ENCODE measurements at places on chromosomes 5 and 9. TPM values are rescaled to one million over a fixed set of nuclear protein-coding genes. Genes with fewer than 3 reads are reported as not detected.

GRCh38 chr9:77556396-77556795 is 91.7 kb downstream of the GNA14 start:
- no peak overlapping the region for H3K4me3 ChIP-seq
- no peaks in the 10 kb centered on the region for H3K4me1 ChIP-seq
- no peak overlapping the region for H3K27ac ChIP-seq
- H3K36me3 ChIP-seq = no peaks in the 10 kb centered on the region
- H3K27me3 ChIP-seq = peaks cover 5% of the 10 kb centered on the region
- no peak for DNase-seq

The CTXN3 gene
- total RNA-seq = not detected

The CHSY3 gene
- 12.4 TPM for total RNA-seq

DNA sequence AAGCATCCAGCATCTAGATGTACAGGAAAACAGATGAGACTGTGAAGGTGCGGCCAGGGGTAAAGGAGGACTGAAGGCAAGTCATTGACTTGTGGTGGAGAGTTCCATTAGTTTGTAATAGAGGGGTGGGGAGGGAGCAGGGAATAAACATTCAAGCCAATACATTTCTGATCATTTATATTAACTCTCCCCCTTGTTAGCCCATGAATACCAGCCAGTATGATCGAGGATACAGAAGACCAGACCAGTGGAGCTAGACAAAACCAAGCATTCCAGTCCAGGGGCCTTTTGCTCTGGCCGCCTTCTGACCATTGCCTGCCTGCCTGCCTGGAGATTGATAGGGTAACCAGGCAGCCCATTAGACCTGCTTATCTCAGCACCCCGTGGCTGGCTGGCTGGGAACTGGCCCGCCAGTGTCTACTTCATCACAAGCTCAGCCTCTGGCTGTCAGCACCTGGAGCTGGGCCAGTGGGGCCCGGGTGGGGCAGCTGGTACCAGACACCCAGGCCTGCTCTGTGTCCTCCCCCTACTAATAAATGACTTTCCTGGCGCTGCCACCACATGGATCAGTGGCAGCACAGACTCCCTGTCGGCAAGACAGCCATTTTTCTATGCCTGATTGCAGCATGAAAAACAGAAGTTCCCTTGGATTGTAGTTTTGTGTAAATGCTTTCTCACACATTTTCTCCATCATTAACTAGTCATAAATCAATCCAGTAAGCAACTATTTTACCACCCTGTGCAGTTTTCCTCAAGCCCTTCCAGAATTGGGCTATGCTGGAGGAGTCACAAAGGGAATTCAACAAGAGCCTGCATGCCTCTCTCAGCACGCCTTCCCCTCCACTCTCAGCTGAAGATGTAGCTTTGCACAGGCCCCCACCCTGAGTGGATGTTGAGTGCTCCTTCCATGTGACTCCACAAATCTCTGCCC is 181.3 kb downstream of the SNCAIP start:
- no peaks in the 10 kb centered on the region for H3K36me3 ChIP-seq
- no peaks in the 10 kb centered on the region for H3K27me3 ChIP-seq
- H3K4me3 ChIP-seq = no peak overlapping the region
- H3K27ac ChIP-seq = no peak overlapping the region

GRCh38 chr5:118467103-118467502 is 521.2 kb downstream of the DTWD2 start:
- H3K4me3 ChIP-seq = no peak overlapping the region
- H3K4me1 ChIP-seq = no peaks in the 10 kb centered on the region
- DNase-seq = no peak
- no peaks in the 10 kb centered on the region for H3K36me3 ChIP-seq

- no peak overlapping the region for H3K4me3 ChIP-seq
- H3K36me3 ChIP-seq = peaks cover 49% of the 10 kb centered on the region
- DNase-seq = peak; percentile 30
- H3K27me3 ChIP-seq = no peaks in the 10 kb centered on the region
- H3K27ac ChIP-seq = no peak overlapping the region
Measured at GRCh38 chr5:134539732-134540131, 14.3 kb downstream of the JADE2 start.

The DAB2 gene
- total RNA-seq = 277 TPM

- H3K4me1 ChIP-seq = peaks cover 26% of the 10 kb centered on the region
- no peaks in the 10 kb centered on the region for H3K36me3 ChIP-seq
Measured at GRCh38 chr5:72065751-72066255, 41.5 kb upstream of the MAP1B start.

The GGTA1 gene
- total RNA-seq = not detected

DNA sequence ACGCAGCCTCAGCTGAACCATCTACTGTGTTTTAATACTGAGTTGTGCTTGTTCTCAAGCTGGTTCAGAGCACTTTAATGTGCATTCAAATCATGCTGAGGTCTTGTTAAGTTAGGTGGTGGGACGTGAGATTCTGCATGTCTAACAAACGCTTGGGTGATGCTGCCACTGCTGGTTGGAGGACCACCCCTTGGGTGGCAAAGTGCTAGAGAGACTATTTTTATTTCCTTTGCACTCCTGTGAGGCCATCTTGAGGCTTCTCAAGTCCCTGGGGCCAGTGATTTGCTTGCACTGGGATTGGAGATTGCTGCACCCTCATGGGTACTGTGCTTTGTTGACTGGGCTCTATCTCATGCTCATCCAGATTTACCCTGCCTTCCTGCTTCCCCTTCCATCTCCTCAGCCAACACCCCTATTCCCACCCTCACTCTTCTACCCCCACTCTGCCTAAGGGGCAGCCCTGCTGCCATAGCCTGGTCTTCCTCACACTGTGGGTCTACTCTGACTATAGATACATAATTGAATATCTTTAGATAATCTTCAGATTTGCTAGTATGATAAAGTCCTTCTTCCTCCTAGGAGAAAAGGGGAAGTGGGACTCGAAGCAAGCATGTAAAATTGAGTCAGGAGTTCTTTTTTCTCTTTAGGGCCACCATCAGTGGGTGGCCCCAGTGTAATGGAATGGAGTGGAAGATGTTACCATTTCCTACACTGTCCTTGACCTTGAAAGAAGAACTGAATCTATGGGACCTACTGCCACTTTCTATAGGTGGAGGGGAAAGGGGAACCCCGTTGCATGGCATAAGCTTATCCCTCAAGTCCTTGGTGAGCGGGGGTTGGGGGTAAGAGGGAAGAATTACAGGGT is 45.1 kb upstream of the SUB1 start:
- H3K27me3 ChIP-seq = no peaks in the 10 kb centered on the region
- no peak overlapping the region for H3K27ac ChIP-seq
- H3K4me1 ChIP-seq = peaks cover 4% of the 10 kb centered on the region
- H3K36me3 ChIP-seq = no peaks in the 10 kb centered on the region
- no peak overlapping the region for H3K4me3 ChIP-seq

DNA sequence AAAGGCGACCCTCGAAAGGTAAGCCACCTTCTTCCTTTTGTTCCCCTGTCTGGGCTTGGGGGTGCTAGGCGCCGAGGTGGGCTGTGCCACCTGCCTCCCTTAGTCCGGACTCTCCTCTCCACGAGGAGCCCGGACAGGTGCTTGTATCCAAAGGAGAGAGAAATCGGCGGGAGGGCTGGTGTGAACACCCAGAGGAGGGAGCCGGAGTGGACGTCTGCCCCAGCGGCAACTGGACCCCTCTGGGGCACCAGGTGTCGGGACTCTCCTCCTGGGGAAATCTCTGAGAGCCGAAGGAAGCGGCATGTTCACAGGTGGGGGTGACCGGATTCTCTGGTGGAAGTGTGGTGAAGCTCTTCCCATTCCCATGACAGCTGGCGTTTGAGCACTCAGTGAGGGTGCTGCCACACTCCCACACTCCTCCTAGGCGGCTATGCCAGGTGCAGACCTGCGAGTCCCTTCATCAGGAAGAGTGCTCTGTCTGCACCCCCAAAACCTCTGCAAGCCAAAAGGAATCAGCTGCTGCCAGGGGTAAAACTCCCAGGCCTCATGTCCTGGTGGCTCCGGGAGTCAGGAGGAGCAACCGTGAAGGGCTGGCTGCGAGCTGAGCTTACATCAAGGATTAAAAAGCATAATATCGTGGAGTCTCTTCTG is 921 bp downstream of the KCNIP1 start:
- no peak overlapping the region for H3K27ac ChIP-seq
- no peaks in the 10 kb centered on the region for H3K4me1 ChIP-seq
- peaks cover 60% of the 10 kb centered on the region for H3K27me3 ChIP-seq
- H3K36me3 ChIP-seq = no peaks in the 10 kb centered on the region
- H3K4me3 ChIP-seq = no peak overlapping the region

- DNase-seq = no peak
- H3K4me1 ChIP-seq = peaks cover 10% of the 10 kb centered on the region
- H3K27me3 ChIP-seq = no peaks in the 10 kb centered on the region
- H3K36me3 ChIP-seq = no peaks in the 10 kb centered on the region
- no peak overlapping the region for H3K27ac ChIP-seq
- H3K4me3 ChIP-seq = no peak overlapping the region
Measured at GRCh38 chr5:107813559-107813958, 142.8 kb upstream of the EFNA5 start.

- DNase-seq = peak; percentile 44
- H3K27ac ChIP-seq = no peak overlapping the region
- H3K27me3 ChIP-seq = no peaks in the 10 kb centered on the region
- H3K4me1 ChIP-seq = no peaks in the 10 kb centered on the region
Measured at GRCh38 chr5:179120421-179120861, 60.3 kb downstream of the ZNF354C start.

GRCh38 chr9:107229241-107229741 is 53.8 kb upstream of the RAD23B start:
- no peak overlapping the region for H3K27ac ChIP-seq
- peaks cover 24% of the 10 kb centered on the region for H3K27me3 ChIP-seq
- H3K4me1 ChIP-seq = no peaks in the 10 kb centered on the region

GRCh38 chr5:77974576-77974975 is 198.4 kb upstream of the TBCA start:
- peaks cover 12% of the 10 kb centered on the region for H3K4me1 ChIP-seq
- H3K4me3 ChIP-seq = no peak overlapping the region
- no peak for DNase-seq
- peaks cover 83% of the 10 kb centered on the region for H3K27me3 ChIP-seq
- no peak overlapping the region for H3K27ac ChIP-seq

DNA sequence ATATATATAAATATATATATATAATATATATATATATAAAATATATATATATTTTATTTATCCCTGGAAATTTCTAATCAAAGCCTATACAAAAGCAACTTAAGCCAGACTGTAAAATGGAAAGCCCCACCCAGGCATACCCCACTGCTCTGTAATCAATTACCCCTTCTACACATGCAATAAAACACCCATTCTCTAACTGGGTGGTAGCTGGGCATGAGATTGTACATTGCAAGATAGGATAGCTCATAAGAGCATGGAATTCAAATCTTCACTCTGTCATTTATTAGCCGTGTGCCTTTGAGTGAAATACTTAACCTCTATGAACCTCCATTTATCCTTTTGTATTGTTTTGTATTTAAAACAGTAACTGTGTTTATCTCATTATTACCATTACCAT is 405.3 kb upstream of the SLC30A5 start:
- no peaks in the 10 kb centered on the region for H3K27me3 ChIP-seq
- H3K36me3 ChIP-seq = no peaks in the 10 kb centered on the region
- H3K27ac ChIP-seq = no peak overlapping the region
- no peak for DNase-seq

DNA sequence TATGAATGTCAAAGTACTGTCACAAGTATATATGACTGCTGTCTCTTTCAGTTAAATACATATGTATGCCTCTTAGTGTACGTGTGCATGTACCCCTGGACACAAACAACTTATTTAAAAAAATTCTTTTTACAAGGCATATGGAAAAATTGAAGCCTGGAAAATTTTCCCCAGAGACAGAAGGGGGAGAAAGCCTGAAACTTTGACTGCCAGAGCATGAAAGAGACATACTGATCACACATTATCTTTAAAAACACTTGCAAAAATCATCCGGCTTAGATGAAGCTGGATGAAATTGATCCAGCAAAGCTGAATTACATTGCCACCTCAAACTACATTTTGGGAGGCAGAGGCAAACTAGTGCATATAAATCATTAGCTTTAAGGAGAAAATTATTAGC is 88.0 kb upstream of the NFIB start:
- H3K4me1 ChIP-seq = peaks cover 8% of the 10 kb centered on the region
- no peak overlapping the region for H3K27ac ChIP-seq
- no peak overlapping the region for H3K4me3 ChIP-seq
- DNase-seq = no peak
- H3K36me3 ChIP-seq = no peaks in the 10 kb centered on the region

The WWC1 gene
- total RNA-seq = 1.4 TPM

DNA sequence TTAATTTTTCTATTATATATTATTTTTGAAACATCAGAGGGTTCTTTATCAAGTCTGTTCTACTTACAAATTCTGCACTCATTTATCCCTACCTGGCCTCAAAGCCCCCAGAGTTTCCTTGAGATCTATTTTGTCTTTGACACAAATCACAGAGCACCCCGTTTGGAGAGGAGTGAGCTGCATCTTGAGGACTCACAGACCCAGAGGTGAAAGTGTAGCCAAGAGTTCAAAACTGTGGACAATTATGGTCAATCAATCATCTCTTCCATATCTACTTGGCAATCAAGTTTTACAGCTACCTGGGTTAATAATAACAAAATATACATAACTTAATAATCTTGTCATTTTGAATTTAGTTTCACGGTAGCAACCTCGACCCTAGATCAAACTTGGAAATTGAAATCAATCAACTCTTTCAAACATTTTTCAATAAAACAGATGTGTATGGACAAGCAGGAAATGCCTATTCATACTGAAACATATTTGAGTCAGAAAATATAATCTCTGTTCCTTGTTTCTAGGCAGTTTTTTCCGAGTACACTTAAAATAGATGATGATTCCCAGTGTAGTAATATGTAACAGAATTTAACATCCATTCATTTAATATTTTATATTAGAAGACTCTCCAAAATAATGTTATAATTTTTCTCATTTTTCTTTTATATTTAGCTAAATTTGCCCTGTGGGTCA is 13.7 kb upstream of the SYK start:
- no peak for DNase-seq
- H3K27me3 ChIP-seq = no peaks in the 10 kb centered on the region
- no peaks in the 10 kb centered on the region for H3K4me1 ChIP-seq
- H3K4me3 ChIP-seq = no peak overlapping the region
- H3K36me3 ChIP-seq = no peaks in the 10 kb centered on the region
- H3K27ac ChIP-seq = no peak overlapping the region
